ENCODE measurements at places on chromosomes 3 and 15.
A peak's percentile ranks its signal among the peaks of the same experiment; 100 is the strongest.

DNA sequence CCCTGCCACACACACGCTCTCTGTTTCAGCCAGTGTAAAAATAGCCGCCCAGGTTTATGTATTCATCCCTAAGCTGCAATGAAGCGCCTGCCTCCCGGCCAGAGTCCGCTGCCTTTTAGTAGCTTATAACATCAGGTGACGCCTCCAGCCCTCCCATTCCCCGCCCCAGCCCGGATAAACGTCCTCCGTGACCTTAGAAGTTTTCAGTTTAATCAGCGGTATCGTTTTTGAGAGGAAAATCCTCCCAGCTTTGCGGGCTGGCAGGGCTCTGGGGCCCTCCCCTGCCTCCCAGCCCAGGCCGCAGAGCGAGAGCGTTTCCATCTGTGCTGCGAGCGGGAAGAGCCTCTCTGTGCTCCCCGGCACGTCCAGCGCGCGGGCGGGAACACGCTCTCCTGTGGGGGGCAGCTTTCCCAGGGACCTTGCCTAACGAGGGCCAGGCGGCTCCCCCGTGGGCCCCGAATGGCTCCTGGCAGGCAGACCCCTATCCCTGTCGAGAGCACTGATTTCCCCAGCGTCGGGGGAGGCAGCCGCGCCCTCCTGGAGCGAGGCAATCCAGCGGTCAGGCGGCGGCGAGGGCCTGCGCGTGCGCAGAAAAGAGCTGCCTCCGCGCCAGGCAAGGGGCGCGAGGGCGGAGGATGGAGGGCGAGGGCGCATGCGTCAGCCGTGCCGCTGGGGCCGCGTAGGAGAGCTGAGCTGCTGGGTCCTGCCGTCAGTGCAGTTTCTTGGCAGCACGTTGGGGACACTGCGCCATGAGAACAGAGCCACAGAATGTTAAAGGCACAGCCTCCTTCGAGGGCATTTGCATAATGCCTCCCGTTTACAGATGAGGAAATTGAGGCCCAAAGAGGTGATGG is 71.1 kb downstream of the CCNL1 start:
- no peak for DNase-seq

DNA sequence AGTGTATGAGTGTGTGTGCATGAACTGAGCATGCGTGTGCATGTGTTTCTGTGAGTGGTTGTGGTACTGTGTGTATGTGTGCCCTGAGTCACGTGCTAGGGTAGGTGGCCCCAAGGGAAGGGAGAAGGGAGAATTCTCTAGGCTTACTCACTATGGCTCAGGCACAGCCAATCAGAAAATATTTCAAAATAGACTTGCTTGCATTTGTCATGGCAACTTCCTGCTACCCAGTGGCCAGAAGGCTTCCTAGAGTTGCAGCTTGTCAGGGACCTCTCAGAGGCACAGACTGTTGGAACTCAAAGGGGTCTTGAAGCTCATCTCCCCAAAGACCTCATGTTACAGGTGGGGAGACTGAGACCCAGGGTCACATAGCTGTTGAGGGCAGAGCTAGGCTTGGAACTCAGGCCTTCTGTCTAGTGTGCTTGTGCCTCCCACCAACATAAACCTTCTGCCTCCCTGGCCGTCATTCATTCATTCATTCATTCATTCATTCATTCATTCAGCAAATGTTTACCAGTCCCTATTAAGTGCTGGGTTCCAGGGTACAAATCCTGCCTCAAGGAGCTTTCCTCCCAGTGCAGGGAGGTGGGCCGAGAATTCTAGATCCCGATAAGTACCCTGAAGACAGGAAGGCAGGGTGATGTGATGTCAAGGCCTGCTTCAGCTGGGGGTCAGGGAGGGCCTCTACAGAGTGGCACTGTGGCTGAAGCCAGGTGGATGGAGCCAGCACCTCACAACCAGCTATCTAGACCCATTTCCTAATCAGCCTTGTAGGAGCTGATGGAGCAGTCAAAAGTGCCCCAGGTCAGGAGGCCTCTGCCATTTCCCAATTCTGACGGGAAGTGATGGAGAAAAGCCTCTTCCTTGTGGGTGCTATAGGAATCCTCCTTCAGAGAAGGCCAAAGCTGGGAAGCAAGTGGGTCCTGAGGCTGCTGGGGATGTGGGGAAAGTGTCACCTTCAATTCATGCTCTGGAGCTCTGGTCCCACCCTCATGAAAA is 10.9 kb upstream of the RFT1 start:
- DNase-seq: no peak

DNA sequence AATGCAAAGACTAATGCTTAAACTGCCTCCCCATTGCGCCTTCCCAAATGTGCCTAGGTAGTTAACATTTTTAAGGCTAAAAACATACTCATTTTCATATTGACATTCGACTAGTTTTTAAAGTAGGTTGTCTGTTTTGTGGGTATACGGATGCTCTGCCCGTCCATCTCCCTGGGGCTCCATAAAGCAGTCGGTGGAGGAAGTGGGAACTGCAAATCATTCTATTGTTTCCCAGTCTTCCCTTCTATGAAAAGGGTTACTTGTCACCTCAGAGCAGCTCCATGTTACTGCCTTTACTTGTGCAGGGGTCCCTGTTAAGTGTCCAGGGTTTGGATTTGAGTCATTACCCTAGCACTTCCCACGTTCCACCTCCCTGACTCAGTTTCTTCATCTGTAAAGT is 10.9 kb downstream of the CHCHD6 start:
- DNase-seq: no peak

GRCh38 chr15:80561500-80561899 is 133.6 kb upstream of the ABHD17C start:
- no peak for DNase-seq

DNA sequence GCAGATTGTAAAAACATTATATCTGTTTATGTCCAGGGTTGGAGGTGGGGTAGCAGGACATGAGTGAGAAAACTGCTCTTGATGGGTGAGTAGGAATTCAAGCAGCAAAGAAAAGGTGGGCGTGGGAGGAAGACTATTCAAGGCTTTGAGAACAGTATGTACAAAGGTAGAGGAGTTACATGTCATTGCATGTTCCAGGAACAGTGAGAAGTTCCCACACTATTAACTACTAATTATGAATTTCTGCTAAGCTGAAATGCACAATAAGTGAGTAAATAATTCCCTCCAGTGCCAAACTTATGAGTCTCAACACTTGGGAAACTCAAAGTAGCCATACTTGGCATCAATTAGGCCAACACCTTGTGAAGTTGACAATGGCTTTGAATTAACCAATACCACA is 80.1 kb downstream of the SRGAP3 start:
- no peak for DNase-seq

GRCh38 chr3:127929818-127930413 is 14.9 kb downstream of the KBTBD12 start:
- DNase-seq: peak; percentile 68

GRCh38 chr3:150751781-150752263 is 11.1 kb downstream of the SIAH2 start:
- no peak for DNase-seq

- DNase-seq: no peak
Observed at GRCh38 chr3:127585813-127586413, 4.6 kb downstream of the TPRA1 start.

DNA sequence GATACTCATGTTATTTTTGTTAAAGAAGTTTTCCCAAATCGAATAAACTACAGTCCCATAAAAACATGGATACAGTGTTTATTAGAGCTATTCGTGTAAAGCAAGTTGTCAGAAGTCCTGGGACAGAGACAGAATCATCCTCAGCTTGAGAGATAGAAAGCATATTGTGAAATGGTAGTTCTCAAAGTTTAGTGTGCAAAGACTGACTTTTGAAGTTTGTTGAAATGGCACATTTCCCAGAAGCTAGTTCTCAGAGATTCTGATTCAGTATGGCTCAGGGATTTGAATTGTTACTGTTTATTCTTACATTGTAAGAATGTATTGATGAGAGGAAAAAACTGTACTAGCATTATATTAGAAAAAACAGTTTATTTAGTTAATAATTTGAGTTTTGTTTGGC is 22.1 kb downstream of the GABRR3 start:
- DNase-seq: no peak

DNA sequence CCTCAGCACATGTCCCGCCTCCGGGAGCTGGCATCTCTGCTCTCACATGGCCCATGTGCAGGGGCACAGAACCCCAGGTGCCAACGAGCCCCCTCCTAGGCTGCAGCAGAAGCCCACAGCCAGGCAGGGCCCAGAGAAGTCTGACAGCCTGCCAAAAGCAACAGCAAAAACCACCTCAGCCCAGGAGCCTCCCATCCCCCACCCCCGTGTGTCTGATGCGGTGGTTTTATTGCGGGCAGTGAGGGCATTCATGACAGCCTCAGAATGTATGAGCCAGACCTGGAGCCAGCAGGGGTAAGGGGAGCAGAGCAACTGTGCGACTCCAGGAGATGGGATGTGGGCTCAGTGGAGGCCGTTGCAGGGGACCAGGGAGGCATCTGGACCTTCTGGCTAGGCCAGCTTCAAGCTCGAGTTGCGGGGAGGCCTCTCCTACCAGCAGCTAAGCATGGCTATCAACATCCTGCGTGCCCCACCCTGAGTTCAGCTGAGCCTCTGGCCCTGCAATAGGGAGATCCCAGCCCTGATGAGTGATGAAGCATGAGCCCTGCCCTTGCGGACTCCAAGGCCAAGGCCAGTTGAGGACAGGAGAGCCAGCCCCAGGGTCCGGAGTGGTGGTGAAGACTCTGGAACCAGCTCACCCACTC is 52.5 kb downstream of the CYP11A1 start:
- no peak for DNase-seq

DNA sequence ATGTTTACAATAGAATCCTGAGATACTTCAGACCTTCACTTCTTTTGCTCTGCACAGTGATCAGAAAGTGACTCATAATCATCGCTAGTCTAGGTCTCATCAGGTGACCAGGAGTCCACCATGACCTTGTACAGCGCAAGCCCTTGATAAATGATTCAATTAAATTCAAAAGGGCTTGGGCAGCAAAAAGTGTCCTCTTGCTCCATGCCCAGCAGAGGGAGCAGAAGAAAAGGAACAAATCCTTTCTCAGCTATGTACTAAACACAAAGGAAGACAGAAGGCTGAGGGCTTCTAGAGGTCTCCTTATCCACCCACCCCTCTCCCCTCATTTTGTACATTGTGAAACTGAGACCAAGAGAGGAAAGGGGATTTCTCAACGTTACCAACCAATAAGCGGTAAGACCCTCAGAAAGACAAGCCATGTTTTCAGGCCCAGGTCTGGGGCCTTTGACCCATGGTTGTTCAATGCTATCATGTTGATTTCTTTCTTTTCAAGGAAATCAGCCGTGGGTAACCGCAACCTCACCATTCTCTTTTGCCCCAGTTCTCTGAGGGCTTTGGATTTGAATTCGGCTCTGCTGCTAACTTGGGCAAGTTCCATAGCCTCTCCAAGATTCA is 74.8 kb downstream of the AQP9 start:
- no peak for DNase-seq

GRCh38 chr3:193688834-193689714 is 96.1 kb downstream of the OPA1 start:
- no peak for DNase-seq

DNA sequence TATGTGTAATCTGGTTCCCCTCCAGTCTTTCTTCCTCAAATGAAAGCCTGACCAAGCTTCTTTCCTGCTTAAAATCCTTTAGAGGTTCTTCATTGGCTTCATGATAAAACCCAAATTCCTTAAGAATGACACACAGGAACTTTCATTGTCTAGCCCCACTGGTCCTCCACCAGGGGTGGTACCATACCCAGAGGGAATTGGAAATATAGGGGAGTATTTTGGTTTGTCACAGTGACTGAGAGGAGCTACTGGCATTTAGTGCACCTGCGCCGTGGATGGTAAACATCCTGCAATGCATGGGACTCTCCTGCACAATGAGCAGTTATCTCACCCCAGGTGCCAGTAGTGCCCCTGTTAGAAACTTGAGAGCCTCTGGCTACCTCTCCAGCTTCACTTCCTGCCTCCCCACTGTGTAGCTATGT is 10.8 kb downstream of the ZWILCH start:
- no peak for DNase-seq

DNA sequence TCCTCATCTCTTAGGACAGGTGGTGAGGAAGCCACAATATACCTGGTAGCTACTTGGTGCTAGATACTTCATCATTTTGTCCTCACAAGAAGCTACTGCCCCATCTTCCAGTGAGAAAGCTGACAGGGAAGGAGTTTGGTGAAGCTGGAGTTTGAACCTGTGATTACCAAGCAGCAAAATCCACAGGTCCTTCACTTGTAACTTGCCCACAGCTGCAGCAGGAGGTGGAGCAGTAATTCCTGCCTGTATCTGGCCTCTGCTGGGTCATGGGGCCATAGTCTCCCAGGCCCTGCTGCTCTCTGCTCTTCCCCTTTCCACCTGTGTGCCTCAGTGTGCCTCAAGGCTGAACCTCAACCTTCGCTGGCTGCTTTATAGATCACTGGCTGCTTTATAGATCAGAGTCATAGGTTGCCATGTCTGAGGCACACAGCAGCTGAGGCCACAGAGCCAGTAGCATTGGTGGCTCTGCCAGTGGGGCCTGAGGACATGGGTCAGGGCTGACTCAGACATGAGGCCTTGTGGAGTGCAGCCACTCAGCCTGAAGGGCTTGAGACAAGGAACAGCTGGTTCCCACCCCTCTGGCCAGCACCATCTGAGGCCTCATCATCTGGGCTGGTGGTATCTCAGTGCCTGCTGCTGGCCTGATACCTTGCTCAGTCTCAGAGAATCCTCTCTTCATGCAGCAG is 11.1 kb upstream of the CHRNB4 start:
- no peak for DNase-seq

- DNase-seq: no peak
Observed at GRCh38 chr3:183812761-183813445, 12.5 kb downstream of the MAP6D1 start.

GRCh38 chr15:93135997-93136397 is 47.0 kb upstream of the RGMA start:
- DNase-seq: no peak

GRCh38 chr15:77944002-77944867 is 133.3 kb downstream of the TBC1D2B start:
- peak; percentile 84 for DNase-seq

DNA sequence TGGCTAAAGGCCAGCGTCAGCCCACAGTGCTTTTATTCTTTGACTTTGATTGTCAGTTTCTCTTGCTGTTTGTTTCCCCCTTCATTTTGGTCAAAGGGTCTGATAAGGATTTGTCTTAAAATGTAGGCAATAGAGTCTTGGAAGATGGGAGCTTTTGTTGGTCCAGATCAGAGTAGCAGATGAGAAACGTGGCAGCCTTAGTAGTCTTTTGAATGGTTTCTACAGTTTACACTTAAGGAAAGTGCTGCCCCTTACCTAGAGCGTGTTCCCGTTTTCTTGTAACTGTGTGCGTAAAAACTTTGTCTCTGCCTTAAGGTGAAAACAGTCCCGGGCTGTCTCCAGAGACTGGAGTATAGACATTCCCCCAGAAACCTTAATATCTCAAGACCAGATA is 630 bp downstream of the LXN start:
- no peak for DNase-seq

DNA sequence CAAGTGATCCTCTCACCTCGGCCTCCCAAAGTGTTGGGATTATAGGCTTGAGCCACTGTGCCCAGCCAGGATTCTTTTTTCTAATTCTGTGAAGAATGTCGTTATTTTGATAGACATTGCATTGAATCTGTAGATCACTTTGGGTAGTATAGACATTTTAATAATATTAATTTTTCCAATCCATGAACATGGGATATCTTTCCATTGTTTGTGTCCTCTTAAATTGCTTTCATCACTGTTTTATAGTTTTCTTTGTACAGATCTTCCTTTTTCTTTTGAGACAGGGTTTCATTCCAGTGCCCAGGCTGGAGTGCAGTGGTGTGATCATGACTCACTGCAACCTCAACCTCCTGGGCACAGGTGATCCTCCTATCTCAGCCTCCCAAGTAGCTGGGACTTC is 11.6 kb upstream of the KCTD6 start:
- no peak for DNase-seq

Measured in NCI-H146 (cell line).